Bladder microvascular endothelial cell (primary cell): ENCODE measurements at places on chromosomes 11 and 22. TPM values are rescaled to one million over a fixed set of nuclear protein-coding genes. Genes with fewer than 3 reads are reported as not detected.

JAM3 gene
- total RNA-seq = 39.6 and 62.3 TPM in 2 replicates

TSKU gene
- total RNA-seq = 3.9 and 5.9 TPM in 2 replicates

LMO1 gene
- total RNA-seq = not detected in 2 replicates

SULT4A1 gene
- total RNA-seq = not detected in 2 replicates
